ENCODE measurements at places on chromosomes 4 and X.

GRCh38 chr4:143348233-143349077 is 11.8 kb downstream of the GAB1 start:
- no peak for DNase-seq

DNA sequence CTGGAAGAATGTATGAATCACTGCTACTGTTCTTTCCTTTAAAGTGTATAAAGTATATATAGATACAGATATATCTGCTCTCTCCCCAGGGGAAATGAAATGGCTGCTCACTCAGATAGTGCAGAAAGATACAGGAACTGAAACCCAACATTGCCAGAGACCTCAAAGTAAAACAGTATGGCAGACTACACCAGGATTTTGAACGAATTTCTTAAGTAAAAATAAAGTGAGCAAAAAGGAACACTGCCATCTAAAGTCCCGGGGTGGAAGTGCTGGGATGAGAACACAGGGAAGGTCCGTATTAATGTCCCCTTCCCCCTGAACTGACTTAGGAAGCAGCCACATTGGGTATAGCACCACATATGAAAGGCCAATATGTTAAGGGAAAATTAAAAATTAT is 93.4 kb downstream of the TMA16 start:
- DNase-seq = no peak

DNA sequence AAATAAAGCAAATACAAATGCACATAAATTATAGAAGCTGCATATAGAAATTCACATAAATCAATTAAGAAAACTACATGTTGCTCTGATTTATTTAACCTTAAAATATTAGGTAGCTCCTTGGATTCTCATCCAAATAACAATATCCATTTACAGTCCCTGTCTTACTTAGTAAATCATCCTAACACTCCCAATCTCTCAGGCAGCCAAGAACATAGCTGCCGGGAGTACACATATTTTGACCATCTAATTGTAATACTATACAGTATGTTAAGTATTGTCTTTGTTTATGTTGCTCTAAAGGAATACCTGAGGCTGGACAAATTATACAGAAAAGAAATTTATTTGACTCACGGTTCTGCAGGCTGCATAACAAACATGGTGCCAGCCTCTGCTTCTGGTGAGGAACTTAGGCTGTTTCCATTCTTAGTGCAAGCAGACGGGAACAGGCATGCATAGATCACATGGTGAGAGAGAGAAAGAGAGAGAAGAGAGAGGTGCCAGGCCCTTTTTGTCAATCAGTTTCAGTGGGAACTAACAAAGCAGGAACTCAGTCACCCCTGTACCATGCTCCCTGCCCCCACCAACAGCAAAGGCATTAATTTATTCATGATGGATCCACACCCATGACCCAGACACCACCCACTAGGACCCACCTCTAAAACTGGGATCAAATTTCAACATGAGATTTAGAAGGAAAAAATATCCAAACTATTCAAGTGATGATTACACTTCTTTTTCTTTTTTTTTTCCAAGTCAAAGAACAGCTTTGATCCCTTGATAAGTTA is 614.8 kb upstream of the TECRL start:
- no peak for DNase-seq

DNA sequence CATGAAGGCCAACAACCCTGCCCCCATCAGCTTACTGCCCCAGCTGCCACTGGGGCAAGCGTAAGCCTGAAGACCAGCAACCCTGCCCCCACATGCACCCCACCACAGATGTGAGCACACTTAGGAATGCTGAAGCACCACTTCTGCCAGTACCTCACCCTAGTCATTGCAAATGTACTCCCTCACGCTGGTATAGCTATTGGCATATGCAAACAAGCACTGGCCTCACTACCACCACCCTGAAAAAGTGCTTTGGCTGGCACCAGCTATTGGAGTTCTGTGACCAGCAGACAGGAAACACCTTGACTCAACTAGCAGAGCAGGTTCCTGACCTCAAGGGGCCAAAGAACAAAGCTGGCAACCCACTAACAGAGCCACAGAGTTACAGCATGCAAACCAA is 534.4 kb upstream of the POU3F4 start:
- DNase-seq = no peak

GRCh38 chrX:97766501-97767095 is 882.9 kb downstream of the RPA4 start:
- DNase-seq = no peak

- no peak for DNase-seq
Measured at GRCh38 chrX:135114392-135114791, 5.9 kb downstream of the ETDB start.
